ENCODE measurements at places on chromosomes 4 and X. TPM values are rescaled to one million over a fixed set of nuclear protein-coding genes. Genes with fewer than 3 reads are reported as not detected.

GRCh38 chr4:71847300-71847699 is 63.4 kb upstream of the GC start:
- H3K27me3 ChIP-seq = no peaks in the 10 kb centered on the region
- H3K36me3 ChIP-seq = no peaks in the 10 kb centered on the region
- H3K4me1 ChIP-seq = no peaks in the 10 kb centered on the region

DNA sequence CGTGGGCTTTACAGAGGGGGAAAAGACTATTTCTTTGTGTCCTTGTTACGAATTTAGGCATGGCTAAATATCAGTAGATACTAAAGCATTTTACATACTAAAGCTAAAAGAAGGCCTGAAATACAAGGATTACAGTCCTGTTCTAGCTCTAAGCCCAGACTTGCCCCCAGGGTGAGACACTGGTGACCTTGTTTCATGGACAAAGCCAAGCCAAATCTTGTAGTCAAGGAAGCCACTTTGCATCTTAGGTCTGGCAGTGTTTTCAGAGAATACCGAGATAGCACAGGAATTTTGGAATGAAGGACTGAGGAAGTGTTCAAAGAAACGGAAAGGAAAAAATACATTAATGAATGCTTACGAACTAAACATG is 733 bp upstream of the G3BP2 start:
- peak overlapping the region; percentile 75 for H3K4me3 ChIP-seq
- H3K27me3 ChIP-seq = no peaks in the 10 kb centered on the region
- no peak for DNase-seq
- H3K27ac ChIP-seq = peak overlapping the region; percentile 97
- no peaks in the 10 kb centered on the region for H3K36me3 ChIP-seq

DNA sequence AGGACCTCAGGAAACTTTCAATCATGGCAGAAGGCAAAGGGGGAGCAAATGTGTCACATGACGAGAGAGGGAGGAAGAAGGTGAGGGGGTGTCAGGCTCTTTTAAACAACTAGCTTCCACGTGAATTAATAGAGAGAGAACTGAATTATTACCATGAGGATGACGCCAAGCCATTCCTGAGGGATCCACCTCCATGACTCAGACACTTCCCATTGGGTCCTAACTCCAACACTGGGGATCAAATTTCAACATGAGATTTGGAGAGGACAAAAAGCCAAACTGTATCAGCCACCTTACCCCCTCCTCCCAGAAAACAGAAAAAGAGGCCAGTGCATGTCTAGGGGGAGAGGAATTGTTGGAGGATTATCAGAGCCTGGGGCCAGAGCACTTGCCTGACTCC is 40.4 kb upstream of the LAS1L start:
- H3K4me3 ChIP-seq = no peak overlapping the region
- no peaks in the 10 kb centered on the region for H3K4me1 ChIP-seq
- no peak for DNase-seq
- no peaks in the 10 kb centered on the region for H3K36me3 ChIP-seq

DNA sequence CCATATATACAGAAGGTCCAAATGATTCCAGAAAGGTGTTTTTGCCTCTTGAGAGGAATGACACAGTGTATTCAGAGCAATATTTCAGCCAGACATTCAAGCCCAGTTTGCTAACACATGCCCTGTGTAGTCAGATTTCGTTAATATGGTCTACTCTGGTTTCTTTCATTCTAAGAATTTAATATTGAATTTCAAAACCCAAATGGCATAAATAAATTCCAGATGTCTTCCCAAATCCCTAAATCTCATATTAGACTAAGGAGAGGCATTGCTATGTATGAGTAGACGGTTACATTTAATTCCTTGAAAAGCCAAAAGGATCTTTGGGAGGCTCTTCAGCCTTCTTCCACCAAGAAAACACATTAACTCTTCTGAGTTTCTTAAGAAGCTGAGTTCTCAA is 66.3 kb upstream of the C1QTNF7 start:
- no peak overlapping the region for H3K27ac ChIP-seq
- H3K4me1 ChIP-seq = no peaks in the 10 kb centered on the region
- H3K36me3 ChIP-seq = no peaks in the 10 kb centered on the region

DNA sequence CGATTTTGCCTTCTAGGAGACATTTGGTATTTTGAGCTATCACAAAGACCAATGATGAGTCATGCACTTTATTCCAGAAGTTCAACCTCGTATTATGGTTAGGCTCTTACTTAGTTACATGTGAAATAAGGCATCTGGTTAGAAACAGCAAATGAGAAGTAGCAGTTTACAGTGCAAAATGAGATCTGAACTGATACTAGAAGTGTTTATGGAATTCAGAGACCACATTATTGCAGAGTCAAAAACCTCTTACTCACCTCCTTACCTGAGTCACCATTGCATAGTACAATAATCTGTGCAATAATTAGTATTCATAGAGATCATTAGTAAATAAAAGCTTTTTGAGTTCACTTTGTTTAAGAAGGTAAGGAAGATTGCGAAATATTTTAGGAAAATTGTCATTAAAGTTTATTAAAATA is 38.7 kb downstream of the SEC24B start:
- no peak overlapping the region for H3K4me3 ChIP-seq
- H3K36me3 ChIP-seq = no peaks in the 10 kb centered on the region
- DNase-seq = no peak
- H3K27me3 ChIP-seq = no peaks in the 10 kb centered on the region

Gene XAGE1B
- not detected for total RNA-seq
